ENCODE measurements at places on chromosomes 6 and 20.
A peak's percentile ranks its signal among the peaks of the same experiment; 100 is the strongest.

- no peak for DNase-seq
Observed at GRCh38 chr20:64113444-64113775, 6.0 kb upstream of the NPBWR2 start.

DNA sequence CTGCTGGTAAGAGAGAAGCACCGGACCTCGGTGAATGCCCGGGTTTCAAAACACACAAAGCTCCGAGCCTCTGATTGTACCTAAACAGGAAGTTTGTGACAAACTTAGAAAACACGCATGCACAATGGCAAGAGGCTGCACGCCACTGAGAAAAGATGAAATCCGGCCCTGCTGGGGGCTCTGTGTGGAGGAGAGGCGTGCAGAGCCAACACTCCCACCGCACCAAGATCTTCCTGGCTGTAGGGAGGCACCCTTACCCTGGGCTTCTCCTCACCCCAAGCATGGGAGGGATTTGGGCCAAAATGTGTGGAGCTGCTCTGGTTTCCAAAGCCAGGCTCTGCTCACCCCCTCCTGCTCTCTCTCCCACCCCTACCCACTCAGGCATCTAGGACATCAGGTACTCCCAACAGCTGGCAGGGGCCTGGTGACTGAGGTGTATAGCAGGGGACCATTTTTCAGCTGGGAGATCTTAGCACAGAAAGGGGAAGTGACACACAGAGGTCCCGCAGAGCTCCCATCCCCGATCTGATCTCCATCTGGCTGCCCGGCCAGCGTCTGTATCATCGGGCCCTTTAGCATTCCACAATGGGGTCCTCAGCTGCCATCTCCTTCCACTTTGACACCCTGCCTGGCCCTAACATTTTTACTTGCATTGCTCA is 84.2 kb downstream of the TRERF1 start:
- no peak for DNase-seq

- no peak for DNase-seq
Observed at GRCh38 chr20:45392733-45393132, 14.6 kb upstream of the TP53TG5 start.

GRCh38 chr6:148329596-148330381 is 12.8 kb upstream of the SASH1 start:
- no peak for DNase-seq

DNA sequence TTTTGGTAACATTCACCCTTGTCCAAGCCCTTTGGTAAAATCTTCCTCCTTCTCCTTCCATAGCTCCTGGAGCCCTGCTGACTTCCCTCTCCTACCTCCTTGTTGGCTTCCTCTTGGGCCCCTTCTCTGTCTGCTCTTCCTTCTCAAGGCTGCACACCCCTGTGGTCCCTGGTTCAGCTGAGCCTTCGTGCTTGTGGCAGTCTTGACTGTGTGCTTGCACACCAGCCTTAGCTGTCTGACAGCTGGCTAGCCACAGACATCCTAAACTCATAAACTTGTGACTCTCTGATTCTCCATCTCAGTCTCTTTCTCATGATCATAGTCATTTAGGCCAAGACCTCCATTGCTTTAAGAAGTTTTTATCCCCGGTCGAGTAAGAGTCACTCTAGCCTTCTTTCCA is 37.1 kb downstream of the DHX35 start:
- DNase-seq, result no peak

GRCh38 chr20:50455656-50456451 is 54.3 kb upstream of the PTPN1 start:
- no peak for DNase-seq

DNA sequence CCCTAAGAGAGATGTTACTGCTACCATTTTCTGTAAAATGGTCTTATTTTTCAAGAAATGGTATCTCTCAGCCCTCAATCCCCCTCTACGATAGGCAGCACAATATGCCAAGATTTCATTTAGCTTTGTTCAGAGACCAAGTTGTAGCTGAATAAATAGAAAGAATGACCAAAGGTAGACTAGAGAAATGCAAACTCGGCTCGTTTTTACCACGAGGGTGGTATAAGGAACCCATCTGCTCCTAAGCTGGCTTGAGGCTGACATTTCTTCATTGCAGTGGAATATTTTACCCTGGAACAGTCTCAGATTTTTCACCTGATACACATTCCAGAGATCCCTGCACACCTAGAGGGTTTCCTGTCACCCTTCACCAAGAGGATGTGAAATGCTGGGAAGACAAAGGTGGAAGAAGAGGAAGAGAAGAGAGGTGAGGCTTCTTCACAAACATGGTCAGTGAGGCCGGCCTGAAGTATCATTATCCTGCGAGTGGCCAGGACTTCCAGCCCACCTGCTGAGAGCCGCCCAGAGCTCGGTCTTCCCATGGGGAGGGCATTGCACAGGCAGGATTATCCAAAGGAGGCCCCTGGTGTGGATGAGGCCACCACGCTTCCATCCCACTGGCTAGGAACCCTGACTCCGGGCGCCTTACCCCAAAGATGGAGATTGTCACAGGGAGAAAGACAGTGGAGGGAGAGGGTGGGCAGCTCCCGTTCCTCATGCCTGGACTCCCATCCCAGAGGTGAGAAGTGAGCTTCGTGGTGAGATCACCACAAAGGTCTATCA is 57.1 kb upstream of the AFDN start:
- DNase-seq, result no peak

DNA sequence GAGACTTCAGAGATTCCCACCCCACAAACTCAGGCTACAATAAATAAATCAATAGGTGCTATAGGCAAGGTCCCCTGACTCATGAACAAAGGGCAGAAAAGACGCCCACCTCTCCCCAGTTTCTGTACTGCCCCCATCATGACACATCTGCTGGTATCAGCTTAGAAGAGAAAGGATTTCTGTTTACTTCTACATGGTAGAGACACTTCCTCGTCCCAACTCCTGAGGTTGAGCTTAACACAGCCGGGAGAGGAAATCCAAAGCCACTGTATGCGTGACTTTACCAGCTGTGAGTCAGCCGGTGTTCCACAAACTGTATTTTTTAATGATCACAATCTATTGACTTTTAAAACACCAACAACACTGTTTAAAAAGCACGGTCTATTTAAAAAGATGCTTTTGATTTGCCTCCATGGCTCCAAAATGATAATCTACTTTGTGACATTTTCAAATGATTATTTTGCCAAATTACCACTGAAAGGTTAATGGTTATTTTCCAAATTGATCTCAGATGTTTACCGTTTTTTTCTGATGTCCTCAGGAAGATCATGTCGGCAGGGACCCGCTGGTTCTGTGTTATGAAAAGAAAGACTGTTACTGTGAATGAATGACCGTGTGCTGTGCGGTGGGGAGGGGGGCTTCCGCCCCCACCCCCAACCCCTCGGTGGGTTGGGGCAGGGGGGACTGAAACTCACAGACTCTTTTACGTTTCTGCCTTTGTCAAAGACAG is 72.5 kb downstream of the ATP9A start:
- peak; percentile 36 for DNase-seq

- peak; percentile 83 for DNase-seq
Observed at GRCh38 chr6:39377539-39377950, 55.0 kb upstream of the KCNK16 start.

- peak; percentile 47 for DNase-seq
Observed at GRCh38 chr6:3337521-3338350, 79.0 kb downstream of the PSMG4 start.

DNA sequence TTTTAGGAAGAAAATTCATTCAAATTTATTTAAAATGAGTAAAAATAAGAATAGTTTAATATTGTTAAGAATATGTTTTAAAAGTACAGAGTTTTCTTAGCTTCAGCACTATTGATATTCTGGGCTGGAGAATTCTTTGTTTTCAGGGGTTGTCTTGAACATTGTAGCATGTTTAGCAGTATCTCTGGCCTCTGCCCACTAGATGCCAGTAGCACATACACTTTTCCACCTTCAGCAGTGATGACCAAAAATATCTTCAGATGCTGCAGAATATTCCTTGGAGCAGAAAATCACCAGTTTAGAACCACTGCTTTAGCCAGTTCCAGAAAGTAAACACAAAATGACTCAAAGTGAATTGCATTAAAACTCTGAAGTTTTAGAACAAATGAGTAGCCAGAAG is 19.4 kb upstream of the SDHAF4 start:
- DNase-seq, result no peak

GRCh38 chr20:25859649-25860530 is 163.2 kb upstream of the ZNF337 start:
- DNase-seq, result peak; percentile 39

DNA sequence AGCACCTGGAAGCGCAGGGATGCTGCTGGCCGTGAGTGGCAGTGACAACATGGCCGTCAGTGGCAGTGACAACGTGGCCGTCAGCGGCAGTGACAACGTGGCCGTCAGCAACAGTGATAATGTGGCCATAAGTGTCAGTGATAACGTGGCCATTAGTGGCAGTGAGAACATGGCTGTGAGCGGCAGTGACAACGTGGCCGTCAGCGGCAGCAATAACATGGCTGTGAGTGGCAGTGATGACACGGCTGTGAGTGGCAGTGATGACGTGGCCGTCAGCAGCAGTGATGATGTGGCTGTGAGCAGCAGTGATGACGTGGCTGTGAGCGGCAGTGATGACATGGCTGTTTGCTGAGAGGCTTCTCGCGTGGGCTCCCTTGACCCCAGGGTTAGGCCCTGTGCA is 169.8 kb downstream of the ERMARD start:
- no peak for DNase-seq

GRCh38 chr20:37850724-37851355 is 52.1 kb upstream of the VSTM2L start:
- DNase-seq, result no peak

DNA sequence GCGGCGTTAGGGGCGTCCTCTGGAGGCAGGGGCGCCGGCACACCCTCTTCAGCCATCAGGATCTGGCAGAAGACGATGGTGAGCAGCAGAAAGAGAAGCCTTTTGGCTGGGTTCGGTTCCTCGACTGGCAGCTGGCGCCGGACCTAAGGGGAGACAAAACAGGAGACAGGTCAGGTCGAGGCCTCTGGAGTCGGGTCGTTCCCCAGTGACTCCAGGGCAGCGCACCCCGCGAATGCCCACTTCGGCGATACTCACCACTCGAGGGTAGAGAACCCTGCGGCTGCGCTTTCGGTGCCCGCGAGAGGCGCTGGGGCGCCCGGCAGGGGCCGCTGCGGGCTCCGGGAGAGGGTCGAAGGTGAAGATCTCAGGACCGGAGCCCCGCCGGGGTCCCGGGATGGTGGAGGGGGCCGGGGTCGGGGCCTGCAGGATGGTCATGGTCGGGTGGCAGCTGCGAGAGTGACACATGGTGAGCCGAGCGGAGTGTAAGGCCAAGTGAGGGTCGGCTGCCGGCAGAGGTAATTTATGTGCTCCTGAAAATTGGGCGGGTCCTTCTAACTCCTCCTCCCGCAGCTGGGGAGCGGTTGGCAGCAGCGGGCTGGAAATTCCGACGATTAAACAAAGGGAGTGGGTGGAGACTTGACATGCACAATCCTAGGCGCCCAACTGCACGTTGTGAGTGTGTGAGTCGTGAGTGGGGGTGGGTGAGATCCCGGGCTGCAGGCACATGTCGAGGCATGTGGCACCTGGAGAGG is at the start of gene IER3:
TSS of gene IER3 (minus strand) at position 494 of the 752 bp plus-strand sequence. CDS start at position 465, 29 bp downstream.
- peak; percentile 71 for DNase-seq

DNA sequence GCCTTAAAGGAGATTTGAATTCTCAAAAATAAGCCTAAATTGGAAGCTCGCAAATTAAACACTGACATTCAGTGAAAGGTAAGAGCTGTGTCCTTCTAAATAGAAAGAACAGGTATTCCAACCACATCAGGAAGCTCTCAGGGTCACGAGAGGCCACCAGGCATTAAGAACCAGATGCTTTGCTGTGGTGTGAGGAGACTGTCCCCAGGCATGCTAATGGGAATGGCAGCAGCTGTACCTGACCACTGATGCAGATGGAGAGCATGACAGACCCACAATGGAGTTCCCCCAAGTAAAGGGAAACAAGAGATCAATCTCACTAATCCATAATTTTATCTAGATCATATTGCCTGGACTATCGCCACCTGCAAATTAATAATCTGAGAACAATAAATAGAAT is 658.9 kb upstream of the NOX3 start:
- DNase-seq, result no peak

GRCh38 chr6:118974790-118975189 is 39.8 kb upstream of the MCM9 start:
- DNase-seq, result no peak

DNA sequence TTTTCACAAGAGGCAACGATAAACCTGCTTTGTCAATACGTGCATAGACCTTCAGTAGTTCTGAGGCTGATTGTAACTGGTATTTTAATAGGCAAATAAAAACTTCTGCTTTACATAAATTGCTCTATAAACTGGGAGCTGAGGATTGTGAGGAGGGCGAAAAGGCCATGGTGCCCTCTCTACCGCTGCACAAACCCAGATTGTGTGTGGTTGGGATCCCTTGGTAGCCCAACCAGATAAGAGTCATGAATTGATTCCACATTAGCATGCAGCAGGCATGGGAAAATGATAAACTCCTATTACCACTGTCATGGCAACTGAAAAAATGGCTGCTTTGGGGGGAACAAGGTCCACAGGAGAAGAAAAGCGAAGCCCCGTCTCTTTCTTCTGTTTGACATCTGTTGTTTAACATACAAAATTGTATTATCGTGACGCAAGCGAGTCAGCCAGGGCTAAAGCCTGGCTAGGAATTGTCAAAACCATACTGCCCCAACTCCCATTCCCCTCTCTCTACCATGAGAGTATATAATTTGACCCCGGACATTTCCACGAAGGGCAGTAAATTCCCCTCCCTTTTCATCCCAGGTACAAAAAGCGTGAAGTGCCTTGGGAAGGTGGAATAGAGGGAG is 157.8 kb upstream of the SALL4 start:
- no peak for DNase-seq

- peak; percentile 55 for DNase-seq
Observed at GRCh38 chr6:4732691-4733315, 43.4 kb upstream of the CDYL start.

DNA sequence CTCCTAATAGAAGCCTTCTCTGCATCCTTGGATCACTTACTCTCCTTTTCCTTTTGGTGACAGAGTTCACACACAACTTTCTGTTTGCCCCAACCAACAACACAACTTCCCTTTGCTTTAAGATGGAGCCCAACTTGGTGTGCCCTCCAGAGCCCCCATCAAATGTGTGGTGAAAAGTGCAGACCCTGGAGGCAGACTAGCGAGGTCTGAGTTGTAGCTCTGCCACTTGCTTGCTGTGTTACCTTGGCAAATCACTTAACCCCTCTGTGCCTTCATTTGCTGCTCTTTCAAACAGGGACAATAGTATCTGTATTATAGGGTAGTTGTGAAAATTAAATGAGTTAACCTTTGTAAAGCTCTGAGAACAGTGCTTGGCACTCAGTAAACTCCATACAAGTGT is 34.3 kb upstream of the CCN6 start:
- DNase-seq, result no peak

All from iPS-NIHi11 (cell line).